Ovary (tissue), 10 donors: ENCODE measurements at places on chromosomes 7 and 10. TPM values are rescaled to one million over a fixed set of nuclear protein-coding genes. Genes with fewer than 3 reads are reported as not detected.

GRCh38 chr7:102050864-102051460, 233.5 kb downstream of the CUX1 start:
- H3K27ac ChIP-seq: no peak overlapping the region
- no peaks in the 10 kb centered on the region for H3K36me3 ChIP-seq
- no peaks in the 10 kb centered on the region for H3K27me3 ChIP-seq
- peaks cover 2% of the 10 kb centered on the region for H3K4me1 ChIP-seq
- DNase-seq: no peak

- no peaks in the 10 kb centered on the region for H3K27me3 ChIP-seq
- no peaks in the 10 kb centered on the region for H3K4me1 ChIP-seq
- no peak overlapping the region for H3K27ac ChIP-seq
- no peak overlapping the region for H3K4me3 ChIP-seq
- DNase-seq: no peak
Observed at GRCh38 chr10:82319074-82319473, 444.1 kb downstream of the NRG3 start.

- no peaks in the 10 kb centered on the region for H3K36me3 ChIP-seq
- no peak overlapping the region for H3K27ac ChIP-seq
- H3K27me3 ChIP-seq: no peaks in the 10 kb centered on the region
Observed at GRCh38 chr10:13628661-13629060, 41.9 kb downstream of the PRPF18 start.

GRCh38 chr7:40311307-40311706, 176.5 kb downstream of the SUGCT start:
- H3K4me3 ChIP-seq: no peak overlapping the region
- no peak overlapping the region for H3K27ac ChIP-seq
- no peak for DNase-seq
- H3K4me1 ChIP-seq: no peaks in the 10 kb centered on the region

GRCh38 chr7:55546814-55547213, 25.5 kb downstream of the VOPP1 start:
- no peaks in the 10 kb centered on the region for H3K36me3 ChIP-seq
- no peak for DNase-seq
- H3K4me1 ChIP-seq: peaks cover 5% of the 10 kb centered on the region
- no peaks in the 10 kb centered on the region for H3K27me3 ChIP-seq
- H3K27ac ChIP-seq: no peak overlapping the region

DNA sequence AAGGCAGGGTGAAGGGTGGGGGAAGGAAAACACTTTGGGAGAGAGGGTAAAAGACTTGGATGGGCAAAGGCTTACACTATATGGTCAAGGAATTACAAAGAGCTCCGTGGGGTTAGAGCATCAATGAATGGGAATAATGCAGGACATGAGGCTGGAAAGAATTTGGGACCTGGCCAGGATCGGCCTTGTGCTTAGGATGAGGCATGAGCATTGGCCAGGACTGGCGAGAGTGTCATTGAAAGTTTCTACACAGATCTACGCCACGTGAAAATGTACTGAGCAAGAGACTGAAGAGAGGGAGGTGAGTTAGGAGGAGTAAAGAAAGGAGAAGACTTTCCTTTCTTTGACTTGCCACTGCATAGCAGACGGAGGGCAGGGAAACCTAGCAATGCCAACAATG, 142.8 kb downstream of the PTEN start:
- H3K4me1 ChIP-seq: no peaks in the 10 kb centered on the region
- H3K27ac ChIP-seq: no peak overlapping the region
- H3K27me3 ChIP-seq: no peaks in the 10 kb centered on the region
- DNase-seq: no peak
- no peaks in the 10 kb centered on the region for H3K36me3 ChIP-seq

DNA sequence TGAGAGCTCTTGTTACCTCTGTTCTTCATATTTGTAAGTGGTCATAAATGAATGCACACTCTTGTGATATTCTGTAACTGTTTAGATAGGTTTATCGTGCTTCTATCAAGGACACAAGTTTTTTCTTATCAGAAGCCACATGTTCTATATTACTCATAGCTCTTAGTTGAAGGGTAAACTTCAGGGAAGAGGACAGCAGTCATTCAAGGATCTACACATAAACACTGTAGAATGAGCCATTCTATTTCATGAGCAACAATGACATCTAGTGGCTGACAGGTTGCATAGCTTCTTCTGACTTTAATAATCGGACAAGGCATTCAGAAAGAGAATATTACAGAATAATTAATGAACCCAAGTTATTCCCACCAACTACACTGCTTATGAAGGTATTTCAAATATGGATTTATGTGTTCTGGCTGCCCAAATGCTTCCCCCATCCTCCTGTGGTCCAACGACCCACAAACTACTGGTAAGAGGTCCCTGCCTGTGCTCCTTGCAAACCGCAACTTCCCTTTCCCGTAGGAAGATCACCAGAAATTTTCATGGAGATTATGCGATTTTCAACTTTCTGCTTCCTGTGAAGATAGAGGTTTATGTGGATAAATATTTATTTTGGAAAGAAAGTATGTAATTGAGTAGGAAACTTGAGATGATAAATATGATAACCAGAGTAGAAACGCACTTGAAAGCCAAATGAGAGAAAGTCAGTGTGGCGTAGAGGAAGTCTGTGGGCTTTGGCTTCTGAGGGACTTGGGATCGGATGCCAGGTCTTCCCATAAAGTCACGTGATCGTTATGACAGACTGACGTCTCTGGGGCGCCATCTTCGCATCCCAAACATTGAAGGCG, 16.8 kb upstream of the ABCB5 start:
- DNase-seq: no peak
- H3K36me3 ChIP-seq: no peaks in the 10 kb centered on the region
- no peak overlapping the region for H3K27ac ChIP-seq
- H3K27me3 ChIP-seq: no peaks in the 10 kb centered on the region
- no peaks in the 10 kb centered on the region for H3K4me1 ChIP-seq

DNA sequence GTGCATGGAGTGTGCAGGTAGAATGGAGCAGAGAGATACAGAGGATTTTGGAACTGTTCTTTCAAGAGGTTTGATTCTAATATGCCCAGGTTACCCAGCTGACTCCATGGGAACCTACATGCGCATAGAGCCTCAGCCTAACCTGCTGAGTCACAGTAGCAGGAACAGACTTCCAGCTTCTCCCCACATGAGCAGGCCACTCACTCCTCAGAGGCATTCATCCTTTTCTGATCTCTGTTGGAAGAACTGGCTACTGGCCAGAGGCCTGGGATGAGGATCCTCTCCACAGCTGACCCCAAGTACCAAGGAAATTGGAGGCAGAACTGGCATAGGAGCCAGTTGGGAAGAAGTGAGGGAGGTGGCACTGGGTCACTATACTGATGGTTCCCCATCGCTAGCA, 17.9 kb upstream of the CCSER2 start:
- no peak overlapping the region for H3K27ac ChIP-seq
- DNase-seq: no peak
- H3K4me3 ChIP-seq: no peak overlapping the region
- H3K4me1 ChIP-seq: no peaks in the 10 kb centered on the region
- H3K27me3 ChIP-seq: no peaks in the 10 kb centered on the region

GRCh38 chr10:34319197-34319846, 495.8 kb downstream of the PARD3 start:
- H3K4me3 ChIP-seq: no peak overlapping the region
- H3K36me3 ChIP-seq: no peaks in the 10 kb centered on the region
- H3K27me3 ChIP-seq: no peaks in the 10 kb centered on the region
- no peak overlapping the region for H3K27ac ChIP-seq

DNA sequence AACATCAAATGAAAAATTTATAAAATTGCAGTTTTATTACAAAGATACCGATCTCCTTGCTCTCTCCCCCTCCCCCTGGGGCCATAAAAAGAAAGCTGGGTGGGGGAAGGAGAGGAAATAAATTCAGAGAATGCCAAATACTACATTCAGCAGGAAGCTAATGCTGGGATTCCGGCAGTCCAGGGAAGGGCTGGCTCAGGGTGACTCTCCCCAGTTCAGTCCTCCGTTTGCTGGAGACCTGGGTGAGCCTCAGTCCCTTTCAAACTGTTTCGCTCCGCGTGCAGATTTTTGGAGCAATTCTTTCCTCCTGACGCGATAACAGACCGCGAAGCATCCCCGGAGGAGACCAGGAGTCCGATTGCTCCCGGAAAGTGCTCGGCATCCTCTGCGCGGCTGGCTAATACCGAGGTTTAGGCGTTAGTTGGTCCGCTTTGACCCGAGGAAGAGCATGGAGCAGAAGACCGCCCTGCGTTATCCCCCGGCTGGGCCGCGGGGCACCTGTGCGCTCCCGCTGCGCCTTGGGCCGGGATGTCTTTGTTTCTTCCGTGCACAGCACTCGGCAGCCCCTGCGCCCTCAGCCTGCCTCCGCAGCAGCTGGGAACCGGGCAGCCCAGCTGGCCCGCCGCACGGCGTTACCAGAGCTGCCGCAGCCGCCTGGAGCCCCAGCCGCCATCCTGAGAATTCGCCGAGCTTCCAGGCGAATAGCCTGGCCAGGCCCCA, 3.9 kb upstream of the HOXA2 start:
- no peaks in the 10 kb centered on the region for H3K36me3 ChIP-seq
- peak; percentile 49 for DNase-seq
- H3K27me3 ChIP-seq: peaks cover 3% of the 10 kb centered on the region
- H3K4me3 ChIP-seq: peak overlapping the region; percentile 26
- no peak overlapping the region for H3K27ac ChIP-seq

DNA sequence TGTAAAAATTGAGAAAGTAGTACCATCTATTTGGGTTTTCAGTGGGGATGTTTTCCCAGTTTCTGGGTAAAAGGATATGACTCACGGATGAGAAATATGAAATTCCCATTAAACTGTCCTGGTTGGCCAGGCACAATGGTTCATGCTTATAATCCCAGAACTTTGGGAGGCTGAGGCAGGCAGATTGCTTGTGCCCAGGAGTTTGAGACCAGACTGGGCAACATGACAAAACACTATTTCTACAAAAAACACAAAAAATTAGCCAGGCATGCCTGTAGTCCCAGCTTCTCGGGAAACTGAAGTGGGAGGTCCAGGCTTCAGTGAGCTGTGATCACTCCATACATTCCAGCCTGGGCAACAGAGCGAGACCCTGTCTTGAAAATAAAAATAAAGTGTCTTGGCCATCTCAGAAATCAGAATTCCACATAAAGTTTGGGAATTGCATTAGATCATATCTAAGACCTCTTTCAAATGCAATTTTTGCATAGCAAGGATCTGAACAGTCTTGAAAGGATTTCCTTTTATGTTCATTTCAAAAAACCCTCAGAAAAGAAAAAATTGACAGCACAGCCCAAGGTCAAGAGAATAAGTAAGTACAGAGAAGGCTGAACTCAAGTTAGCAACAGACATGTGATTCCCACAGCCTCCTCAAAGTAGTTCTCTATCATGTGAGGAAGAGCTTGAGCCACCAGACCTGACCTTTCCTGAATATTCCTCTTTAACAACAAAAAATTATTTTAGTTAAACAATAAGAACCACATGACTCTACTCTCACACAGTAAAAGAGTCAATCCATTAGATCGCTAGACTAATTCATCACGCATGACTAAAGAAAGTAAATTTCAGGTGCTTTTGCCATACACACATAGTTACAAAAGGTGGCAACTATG, 141.5 kb upstream of the CAV2 start:
- no peak for DNase-seq
- H3K4me1 ChIP-seq: peaks cover 24% of the 10 kb centered on the region
- no peak overlapping the region for H3K27ac ChIP-seq
- no peak overlapping the region for H3K4me3 ChIP-seq
- no peaks in the 10 kb centered on the region for H3K27me3 ChIP-seq

The PRPS1L1 gene
- not detected for total RNA-seq

The SAP25 gene
- 10.1 TPM for total RNA-seq

The SORBS1 gene
- 20.0 TPM for total RNA-seq

The PRSS37 gene
- total RNA-seq: not detected

The BMI1 gene
- total RNA-seq: 53.8 TPM

The PTTG1IP2 gene
- total RNA-seq: not detected

The GPR15LG gene
- total RNA-seq: 0.31 TPM

The FGL2 gene
- total RNA-seq: 8.3 TPM

The FAM25A gene
- total RNA-seq: not detected

The HTR7 gene
- 0.33 TPM for total RNA-seq
